ENCODE measurements at places on chromosomes 3 and 15.

DNA sequence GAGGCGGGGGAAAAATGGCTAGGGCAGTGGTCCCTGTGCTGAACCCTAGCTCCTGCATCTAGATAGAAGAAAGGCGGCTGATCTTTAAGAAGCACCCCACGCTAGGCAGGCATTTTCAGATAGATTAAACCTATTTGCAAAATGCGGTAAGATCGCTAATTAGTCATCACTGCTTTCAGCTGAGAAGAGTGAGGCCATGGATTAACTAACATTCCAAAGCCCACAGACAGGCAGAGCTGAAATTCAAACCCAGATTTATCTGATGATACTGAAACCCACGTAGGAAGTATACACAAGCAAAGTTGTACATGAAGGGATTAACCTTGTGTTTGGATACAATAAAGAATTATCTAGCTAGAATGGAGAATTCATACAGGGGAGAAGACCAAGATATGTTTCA is 4.8 kb downstream of the ADPGK start:
- DNase-seq = no peak

- DNase-seq = no peak
These were observed 66.5 kb downstream of the DPH6 start for GRCh38 chr15:35479423-35479822.

DNA sequence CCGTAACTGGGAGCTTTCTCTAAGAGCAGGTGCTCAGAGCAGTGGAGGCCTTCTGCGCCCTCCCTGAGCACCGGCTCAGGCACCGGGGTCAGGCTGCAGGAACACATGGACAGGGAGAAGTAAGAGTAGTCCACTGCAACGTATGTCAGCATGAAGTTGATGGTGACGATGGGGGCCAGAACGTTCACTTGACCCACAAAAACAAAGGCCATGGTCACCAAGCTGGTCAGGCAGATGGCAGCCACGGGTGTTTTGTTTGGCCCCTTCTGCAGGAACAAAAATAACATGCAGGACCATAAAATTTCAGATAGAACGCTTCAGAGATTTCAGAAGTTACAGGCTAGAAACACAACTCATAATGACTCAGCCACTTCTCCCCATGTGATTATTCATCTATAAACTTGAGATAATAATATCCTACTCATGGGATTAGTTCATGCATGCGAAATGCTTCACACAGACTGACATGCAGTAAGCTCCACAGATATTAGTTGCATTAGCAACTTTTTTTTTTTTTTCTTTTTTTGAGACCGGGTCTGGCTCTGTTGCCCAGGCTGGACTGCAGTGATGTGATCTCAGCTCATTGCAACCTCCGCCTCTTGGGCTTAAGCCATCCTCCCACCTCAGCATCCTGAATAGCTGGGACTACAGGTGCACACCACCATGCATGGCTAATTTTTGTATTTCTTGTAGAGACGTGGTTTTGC is 52.2 kb upstream of the HEG1 start:
- DNase-seq = no peak

- no peak for DNase-seq
These were observed 39.5 kb downstream of the ISL2 start for GRCh38 chr15:76376029-76376428.

DNA sequence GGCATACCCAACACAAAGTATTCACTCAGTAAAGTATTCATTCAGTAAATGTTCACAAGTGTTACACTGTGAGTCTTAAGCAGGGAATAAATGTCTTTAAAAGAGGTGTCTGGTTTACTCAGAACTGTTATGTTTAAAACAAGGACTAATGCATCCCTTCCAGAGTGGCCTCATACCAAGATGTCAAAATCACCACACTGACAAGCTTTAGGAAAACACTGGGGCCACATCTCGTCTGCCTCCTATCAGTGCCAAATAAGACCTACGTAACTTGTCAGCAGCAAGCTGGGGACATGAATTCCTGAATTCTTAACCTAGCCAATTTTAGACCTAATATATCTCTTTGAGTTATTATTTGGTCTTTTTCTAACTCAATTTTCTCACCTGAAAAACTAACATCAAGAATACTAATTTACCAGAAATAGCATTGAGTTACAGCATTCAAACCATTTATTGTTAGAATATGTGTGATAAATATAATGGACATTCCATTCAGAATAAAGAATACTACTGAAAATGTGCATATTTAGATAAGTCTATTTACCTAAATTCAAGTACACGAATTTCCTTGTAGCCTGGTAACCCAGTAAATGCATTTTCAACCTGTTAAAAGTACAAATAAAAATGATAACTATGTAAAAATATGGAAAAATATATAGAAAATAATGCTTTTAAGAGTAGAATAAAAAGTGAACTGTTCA is 51.3 kb downstream of the IMPG2 start:
- DNase-seq = no peak

GRCh38 chr3:42179110-42179725 is 86.8 kb downstream of the CCK start:
- DNase-seq = no peak

DNA sequence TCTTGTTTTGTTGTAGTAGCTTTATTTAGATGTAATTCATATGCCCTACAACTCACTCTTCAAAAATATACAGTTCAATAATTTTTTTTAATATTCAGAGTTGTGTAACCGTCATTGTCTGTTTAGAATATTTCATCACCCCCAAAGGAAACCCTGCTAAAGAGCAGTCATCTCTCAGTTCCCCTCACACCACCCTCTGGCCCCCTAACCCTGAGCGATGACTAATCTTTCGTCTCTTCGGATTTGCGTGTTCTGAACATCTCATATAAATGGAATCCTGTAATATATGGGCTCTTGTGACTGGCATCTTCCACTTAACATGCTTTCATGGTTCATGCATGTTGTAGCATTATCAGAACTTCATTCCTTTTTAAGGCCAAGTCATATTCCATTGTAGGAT is 183.8 kb downstream of the ATG7 start:
- no peak for DNase-seq

DNA sequence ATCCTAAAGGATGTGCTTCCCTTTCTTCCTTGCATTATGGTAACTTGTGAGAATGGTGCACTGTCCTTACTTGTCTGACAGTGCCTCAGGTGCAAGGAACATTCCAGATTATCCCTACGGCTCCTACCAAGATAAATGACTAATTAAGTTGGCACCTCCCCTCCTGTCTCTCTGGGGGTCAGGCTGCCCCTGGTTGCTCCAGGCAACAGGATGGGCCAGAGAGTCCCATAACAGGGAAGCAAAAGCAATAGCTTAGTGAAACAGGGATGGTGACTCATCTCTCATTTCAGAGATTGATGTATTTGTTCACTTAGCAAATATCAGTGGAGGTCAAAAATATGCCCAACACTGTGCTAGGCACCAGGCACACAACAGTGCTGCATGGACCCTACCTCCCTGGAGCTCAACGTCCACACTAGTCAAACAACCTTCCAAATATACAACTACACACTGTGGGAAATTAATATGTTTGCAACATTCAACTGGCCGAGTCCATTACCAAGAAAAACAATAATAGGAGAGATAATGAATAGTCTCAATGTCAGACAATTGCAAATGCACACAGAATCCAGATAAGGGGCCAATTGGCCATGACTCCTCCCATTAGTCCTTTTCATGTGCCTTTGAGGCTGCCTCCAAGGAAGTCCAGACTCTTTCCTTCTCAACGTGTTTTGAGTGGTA is 249.0 kb downstream of the TLE3 start:
- no peak for DNase-seq

DNA sequence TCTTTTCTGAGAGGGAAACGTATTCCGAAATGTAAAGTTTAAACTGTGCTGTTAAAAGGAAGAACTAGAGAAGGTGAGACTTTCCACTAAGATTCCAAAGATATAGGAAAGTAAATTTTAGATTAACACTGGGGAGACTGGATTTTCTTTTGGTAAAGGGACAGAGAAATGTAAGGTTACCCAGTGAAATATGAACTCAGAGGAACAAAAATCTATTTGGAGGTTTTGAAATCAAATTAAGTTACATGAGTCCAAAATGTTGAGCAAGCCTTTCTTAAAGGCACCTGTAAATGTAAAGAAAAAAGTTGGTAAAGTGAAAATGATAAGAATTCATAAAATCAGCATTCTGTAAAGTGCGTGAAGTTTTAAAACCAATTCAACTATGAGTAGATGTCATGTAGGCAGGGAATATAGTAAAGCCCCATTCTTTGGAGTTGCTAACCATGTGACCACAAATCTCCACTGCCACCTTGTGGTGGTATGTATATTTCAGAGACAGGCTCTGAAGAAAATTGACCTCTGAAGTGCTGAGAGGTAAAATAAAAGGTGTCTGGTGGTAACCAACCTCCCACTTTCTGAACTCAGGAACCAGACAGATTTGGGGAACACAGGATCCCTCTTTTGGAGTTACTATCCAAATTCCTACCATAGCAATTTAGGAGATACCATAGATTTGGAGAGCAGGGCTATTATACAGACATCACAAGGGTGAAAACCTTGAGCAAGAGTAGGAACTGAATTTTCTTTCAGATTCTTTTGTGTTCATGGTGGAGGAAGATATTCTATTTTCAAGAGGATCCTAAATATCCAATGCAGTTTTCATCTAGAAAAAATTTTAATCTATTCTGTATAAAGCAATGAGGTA is 215.3 kb downstream of the ROBO2 start:
- peak; percentile 16 for DNase-seq

GRCh38 chr3:10508619-10509260 is 3.4 kb upstream of the ATP2B2 start:
- DNase-seq = no peak

Data from NCI-H774 (cell line).